ENCODE measurements at places on chromosomes 3 and 15. TPM values are rescaled to one million over a fixed set of nuclear protein-coding genes. Genes with fewer than 3 reads are reported as not detected.

- no peak for DNase-seq
These were observed 296.8 kb downstream of the OTOL1 start for GRCh38 chr3:161793194-161793930.

DNA sequence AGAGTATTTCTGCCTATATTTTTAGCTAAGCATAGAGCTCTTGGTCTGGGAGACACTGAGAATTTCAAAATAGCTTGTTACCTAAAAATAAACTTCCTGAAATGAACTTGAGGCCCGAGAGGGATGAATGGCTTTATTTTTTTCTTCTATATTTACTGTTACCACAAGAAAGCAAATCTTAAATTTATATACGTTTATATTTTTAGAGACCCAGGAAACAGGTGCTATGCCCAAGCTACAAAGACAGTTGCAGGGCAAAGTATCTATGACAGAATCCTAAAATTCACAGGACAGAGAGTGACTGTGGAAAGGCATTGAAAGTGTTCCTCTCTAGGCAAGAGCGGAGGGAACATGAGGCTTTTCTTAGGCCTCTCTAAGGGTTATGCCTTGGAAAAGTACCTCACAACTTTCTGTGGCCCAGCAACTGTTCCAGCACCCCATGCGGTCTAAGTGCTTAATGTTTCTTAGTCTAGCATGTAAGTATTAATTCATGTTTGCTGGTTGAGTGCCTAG, 36.5 kb downstream of the TGFBR2 start:
- DNase-seq, result no peak

The TLR9 gene
- polyA plus RNA-seq, result 0.18 TPM

- DNase-seq, result no peak
These were observed 384.4 kb downstream of the RSL24D1 start for GRCh38 chr15:54812383-54812782.

DNA sequence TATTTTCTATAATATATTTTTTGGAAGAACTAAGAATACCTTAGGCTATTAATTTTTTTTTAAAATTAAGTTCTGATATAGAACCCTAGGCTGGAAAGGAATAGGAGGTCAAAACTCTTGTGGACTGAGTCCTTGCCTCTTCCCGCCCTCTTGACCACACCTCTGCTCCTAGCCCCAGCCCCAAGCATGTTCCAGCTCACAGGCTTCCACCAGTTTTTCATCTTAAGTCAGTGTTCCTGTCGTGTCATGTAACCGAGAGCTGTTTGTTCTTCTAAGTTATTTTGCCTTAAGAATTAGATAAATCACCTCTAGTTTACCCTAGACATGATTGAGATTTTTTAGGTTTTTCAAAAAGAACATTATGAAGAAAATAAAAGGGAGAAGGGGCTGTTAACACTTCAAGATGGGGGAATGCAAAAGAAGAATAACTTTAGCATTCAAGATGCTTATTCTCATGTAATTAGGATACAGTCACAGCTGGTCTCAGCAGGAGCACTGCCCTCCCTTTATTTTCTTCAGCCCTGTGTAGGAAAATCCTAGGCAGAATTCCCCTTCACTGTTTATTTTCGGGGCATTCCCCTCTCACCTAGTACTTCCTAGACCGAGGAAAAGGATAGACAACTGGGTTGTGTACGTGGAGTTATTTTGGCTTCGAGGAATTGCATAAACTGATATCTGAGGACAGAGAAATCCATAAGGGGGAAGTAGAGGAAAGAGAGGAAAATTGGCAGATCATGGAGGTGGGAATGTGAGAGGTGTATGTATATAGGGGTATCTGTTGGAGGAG, 110.2 kb downstream of the CMSS1 start:
- no peak for DNase-seq

- no peak for DNase-seq
These were observed 207.7 kb downstream of the SOX2 start for GRCh38 chr3:181919375-181919774.

The NPAP1 gene
- 2.1 TPM for polyA plus RNA-seq

DNA sequence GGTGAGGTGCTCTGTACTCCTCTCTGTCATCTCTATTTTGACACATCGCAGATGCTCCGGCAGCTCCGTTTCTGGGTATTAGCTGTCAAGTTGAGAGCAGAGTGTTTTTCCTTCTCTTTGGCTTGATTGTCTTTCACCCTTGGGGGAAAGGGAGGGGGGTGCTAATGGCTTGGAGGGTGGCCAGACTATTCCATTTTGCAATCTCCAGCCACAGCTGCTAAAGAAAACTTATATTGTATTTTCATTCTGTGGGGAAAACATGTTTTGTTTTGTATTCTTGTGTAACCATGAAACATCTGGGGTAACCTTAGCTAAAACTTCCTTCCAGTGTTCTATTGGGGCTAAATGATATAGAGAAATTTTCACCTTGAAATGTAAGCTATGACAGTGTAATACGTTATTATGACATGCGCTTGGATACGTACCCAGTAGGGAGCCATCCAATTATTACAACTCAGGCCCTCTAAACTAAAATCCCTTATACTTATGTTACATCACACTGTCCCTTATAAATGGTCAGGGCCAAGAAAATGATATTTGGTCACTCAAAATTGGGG, 14.0 kb upstream of the LARP6 start:
- DNase-seq, result no peak

- DNase-seq, result no peak
These were observed 98.1 kb upstream of the STRIT1 start for GRCh38 chr3:155391551-155391958.

The PTH1R gene
- 178 TPM for polyA plus RNA-seq

- DNase-seq, result no peak
These were observed 103.6 kb downstream of the ECT2 start for GRCh38 chr3:172853921-172854666.

The MYH15 gene
- 0.63 TPM for polyA plus RNA-seq

The SMCO1 gene
- polyA plus RNA-seq, result not detected

GRCh38 chr15:38789566-38789965, 225.0 kb upstream of the RASGRP1 start:
- DNase-seq, result no peak

Data from left kidney (tissue), 8 donors.